ENCODE measurements at places on chromosomes 6 and 20. TPM values are rescaled to one million over a fixed set of nuclear protein-coding genes. Genes with fewer than 3 reads are reported as not detected.

The FAM83C gene
- total RNA-seq = not detected

The TMEM217 gene
- total RNA-seq = 0.78 TPM

The FOXC1 gene
- 1.7 TPM for total RNA-seq

The MATN4 gene
- 0.10 TPM for total RNA-seq

The SNPH gene
- total RNA-seq = 9.4 TPM

The DACT2 gene
- total RNA-seq = not detected

The ANGPT4 gene
- not detected for total RNA-seq

The COX4I2 gene
- not detected for total RNA-seq

The SLC35F1 gene
- total RNA-seq = 0.84 TPM

The TAB2 gene
- 46.7 TPM for total RNA-seq

The ID4 gene
- 0.10 TPM for total RNA-seq

The CDSN gene
- not detected for total RNA-seq

The HFE gene
- 11.6 TPM for total RNA-seq

The RUNX2 gene
- total RNA-seq = 18.9 TPM

The CST3 gene
- 515 TPM for total RNA-seq

The SRMS gene
- total RNA-seq = not detected

The SLC22A16 gene
- total RNA-seq = not detected

The ABCF1 gene
- 42.9 TPM for total RNA-seq

The ECI2 gene
- 154 TPM for total RNA-seq

The GUCA1A gene
- total RNA-seq = not detected

The GJA10 gene
- not detected for total RNA-seq

The HLA-B gene
- total RNA-seq = 1,408 TPM

The SLC22A7 gene
- total RNA-seq = not detected

The KCNQ2 gene
- total RNA-seq = 0.10 TPM

The LHFPL5 gene
- not detected for total RNA-seq

The BMP2 gene
- 0.84 TPM for total RNA-seq

The LRRN4 gene
- total RNA-seq = not detected

The PMEPA1 gene
- total RNA-seq = 28.8 TPM

The TRIM15 gene
- not detected for total RNA-seq

The C6orf58 gene
- total RNA-seq = not detected

The CYP24A1 gene
- 1.5 TPM for total RNA-seq

The TRIM38 gene
- total RNA-seq = 7.7 TPM

The NKAPL gene
- not detected for total RNA-seq

The MUC21 gene
- total RNA-seq = not detected

The GJA1 gene
- 20.7 TPM for total RNA-seq

The SLC12A5 gene
- total RNA-seq = 0.96 TPM

The ZBP1 gene
- total RNA-seq = not detected

The SLC16A10 gene
- not detected for total RNA-seq

The PRL gene
- total RNA-seq = not detected

The BHLHE23 gene
- total RNA-seq = not detected

The PSMB8 gene
- 189 TPM for total RNA-seq

The CTAGE9 gene
- not detected for total RNA-seq

The HACE1 gene
- total RNA-seq = 11.1 TPM

The CMTR1 gene
- total RNA-seq = 26.4 TPM

The GSTA2 gene
- not detected for total RNA-seq

The PSMF1 gene
- 98.6 TPM for total RNA-seq

Measured in RPMI7951 (cell line).